ENCODE measurements at places on chromosomes 16 and 17.

DNA sequence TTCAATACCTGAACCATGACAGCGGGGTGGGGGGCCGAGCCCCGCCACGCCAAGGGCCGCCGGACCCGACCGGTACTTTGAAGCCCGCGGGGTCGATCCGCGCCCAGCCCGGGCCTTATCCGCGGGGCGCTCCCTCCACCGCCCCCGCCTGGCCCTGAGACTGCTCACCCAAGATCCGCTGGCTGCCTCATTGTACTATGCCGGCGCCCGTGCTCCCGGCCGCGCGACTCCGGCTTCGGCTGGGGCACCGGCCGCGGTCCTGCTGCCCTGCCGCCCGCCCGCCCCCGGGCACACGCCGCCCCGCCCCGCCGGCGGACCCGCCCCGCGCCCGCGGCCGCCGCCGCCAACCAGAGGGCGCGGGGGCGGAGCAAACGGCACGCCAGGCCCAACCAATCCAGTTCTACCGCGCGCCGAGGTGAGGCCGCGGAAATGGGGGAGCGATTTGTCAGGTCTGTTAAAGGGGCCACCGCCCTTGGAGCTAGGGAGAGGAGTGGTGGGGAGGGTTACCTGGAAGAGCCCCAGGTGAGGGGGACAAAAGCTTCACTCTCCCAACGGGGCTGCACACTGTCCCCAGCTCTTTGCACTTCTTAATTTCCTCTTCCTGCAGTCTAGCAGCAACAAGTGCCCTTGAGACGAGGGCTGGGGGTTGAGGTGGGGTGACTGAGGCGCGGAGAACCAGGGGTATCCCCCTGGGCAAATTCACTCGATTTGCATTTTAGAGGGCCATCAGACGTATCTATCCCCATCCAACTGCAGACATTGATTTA lies at the start of gene TEX2:
TEX2 (minus strand) TSS at position 261 of the 767 bp plus-strand sequence. CDS start 49,043 bp downstream, outside the sequence.
- DNase-seq = peak; percentile 85

DNA sequence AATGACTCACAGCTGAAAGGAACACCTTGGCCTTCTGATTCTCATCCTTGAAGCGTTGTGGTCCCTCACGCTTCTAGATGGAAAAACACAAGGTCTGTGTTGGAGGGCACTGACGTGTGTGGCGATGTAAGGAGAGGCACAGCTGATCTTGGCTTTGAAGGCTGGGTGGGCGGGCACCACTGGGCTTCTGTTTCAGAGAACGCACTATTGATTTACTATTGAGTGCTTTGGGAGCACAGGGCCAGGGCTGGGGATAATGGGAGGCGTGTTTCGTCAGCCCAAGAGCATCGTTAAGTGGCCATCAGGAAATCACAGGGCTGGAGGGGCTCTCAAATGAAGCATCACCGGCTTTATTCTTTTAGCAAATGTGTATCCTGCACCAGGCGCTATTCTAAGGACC lies 70.7 kb downstream of the CMIP start:
- DNase-seq = no peak

- no peak for DNase-seq
Measured at GRCh38 chr16:54453871-54454270, 167.3 kb upstream of the IRX3 start.

DNA sequence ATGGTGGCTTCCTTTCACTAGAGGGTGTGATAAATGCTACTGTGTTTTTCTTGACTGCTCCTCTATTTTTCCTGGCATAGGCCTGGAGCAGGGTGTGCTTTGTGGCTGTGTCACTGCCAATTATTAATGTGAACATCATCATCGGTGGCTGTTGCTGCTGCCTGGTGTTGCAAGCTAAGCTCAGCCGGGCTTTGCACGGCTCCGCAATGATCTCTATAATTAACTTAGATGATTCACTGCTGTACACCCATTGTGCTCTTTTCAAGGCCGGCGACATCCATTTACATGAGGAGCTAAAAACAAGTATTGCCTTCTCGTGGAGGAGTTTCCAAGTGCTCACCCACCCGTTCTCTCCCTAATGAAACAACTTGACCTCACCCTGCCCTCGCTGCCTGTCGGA lies 160.1 kb upstream of the IRX3 start:
- no peak for DNase-seq

- no peak for DNase-seq
Measured at GRCh38 chr17:65558683-65559460, 2.6 kb downstream of the AXIN2 start.

DNA sequence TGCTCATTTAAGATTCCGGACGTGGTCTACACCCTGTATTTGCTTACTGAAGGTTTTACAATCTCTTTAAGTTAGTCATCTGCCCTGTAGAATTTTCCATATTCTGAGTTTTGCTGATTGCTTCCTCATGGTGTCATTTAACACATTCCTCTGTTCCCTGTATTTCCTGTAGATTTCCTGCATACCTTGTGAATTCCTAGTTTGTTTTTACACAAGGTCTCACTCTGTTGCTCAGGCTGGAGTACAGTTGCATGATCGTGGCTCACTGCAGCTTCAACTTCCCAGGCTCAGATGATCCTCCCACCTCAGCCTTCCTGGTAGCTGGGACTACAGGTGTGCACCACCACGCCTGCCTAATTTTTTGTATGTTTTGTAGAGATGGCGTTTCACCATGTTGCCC lies 66.8 kb downstream of the CMIP start:
- no peak for DNase-seq

GRCh38 chr16:84449156-84450140 lies 55.0 kb downstream of the MEAK7 start:
- no peak for DNase-seq

DNA sequence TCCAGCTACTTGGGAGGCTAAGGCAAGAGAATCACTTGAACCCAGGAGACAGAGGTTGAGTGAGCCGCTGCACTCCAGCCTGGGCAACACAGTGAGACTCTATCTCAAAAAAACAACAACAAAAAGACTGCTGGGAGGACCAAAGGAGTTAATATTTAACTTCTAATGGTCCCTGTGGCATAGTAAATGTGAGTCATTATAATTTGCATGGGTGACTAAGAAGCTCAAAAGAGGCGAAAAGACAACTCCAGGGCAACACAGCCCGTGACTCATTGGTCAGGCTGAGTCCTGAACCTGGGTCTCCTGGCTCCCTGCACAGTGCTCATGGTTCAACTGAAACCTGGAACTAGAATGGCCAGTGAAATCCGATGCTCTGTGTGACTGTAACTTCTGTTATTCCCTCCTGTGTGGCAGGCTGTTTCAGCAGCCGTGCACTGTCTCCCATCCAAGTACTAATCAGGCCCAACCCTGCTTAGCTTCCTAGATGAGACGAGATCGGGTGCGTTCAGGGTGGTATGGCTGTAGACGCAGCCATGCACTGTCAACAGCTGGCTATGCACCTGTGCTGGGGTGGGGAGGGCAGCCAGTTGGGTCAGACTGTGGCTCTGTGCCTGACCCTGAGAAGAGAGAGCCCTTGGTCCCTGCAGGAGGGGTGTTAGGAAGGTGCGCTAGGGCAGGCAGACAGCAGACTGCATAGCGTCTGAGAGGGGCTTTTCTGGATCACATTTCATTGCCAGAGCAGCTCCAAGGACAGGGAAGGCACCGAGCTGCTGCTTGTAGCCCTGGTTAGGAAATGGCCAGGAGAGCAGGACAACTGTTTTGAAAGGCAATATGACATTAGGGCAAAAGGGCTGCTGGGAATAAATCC lies 14.5 kb upstream of the GPRC5C start:
- DNase-seq = no peak

- DNase-seq = no peak
Measured at GRCh38 chr17:61307905-61308886, 91.4 kb upstream of the TBX2 start.

- no peak for DNase-seq
Measured at GRCh38 chr17:5499476-5500231, 13.3 kb downstream of the MIS12 start.

GRCh38 chr17:21823090-21823489 lies 130.8 kb downstream of the KCNJ18 start:
- no peak for DNase-seq

DNA sequence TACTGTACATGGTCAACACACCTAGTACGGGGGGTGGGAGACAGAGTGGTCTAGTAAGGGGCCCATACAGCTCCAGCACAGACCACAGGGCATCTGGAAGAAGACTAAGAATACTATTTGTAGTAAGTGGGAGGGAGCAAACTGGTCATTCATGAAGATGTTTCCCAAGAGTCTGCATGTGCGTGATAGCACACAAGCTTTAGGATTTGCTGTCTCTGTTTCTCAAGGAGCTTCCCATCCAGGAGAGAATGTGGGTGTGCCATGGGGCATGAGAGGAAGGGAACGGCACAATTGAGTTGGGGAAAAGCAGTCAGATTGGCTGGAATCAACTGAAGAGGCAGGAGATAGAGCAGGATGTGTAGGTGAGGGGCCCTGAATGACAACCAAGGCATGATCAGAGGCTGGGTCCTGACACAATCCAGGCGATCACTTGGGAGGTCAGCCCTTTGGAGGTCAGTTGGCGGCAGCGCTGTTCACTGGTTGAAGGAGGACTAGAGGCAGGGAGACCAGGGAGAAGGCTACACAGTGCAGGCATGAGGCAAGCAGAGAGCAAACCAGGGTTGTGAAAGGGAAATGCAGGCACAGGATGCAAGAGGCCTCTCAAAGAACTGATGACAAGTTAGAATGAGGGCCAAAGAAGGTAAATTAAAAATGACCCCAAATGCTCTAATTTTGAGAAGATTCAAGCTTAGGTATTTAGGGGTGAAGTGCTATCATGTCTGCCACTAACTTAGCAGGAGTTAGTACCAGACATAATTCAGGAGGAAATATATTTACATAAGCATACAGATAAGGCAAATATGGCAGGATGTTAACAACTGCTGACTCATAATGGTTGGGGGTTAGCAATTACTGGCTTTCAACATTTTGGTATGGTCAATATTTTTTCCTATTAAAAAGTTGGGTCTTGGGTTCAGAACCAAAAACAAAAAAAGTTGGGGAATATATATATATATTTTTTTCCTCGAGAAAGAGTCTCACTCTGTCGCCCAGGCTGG lies 10.3 kb downstream of the UBE2O start:
- no peak for DNase-seq

DNA sequence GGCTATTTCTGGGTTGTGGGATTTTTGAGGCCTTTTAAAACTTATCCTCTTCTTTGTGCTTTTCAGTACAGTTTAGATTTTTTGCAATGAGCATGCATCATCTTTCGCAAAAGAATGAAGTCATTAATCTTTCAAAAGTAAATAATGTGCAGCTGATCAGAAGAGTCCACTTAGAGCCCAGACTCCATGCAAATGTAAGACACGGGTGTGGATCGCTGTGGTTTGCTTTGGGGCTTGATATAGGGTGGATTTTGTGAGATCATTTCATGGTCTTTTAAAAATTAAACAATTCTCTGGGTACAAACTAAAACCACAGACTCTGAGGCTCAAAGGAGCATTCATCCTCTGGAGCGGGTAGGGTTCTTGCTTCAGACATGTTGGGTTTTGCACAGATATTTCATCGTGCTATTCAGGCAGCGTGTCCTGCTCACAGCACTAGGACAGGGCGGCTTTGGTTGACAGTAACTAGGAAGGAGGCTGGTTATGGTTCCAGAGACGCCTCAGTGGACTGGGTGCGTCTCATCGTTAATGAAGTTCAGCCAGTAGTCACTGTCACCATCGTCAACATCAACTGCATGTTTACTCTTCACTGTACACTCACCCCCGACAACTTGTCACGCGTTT lies 129.4 kb upstream of the PLCG2 start:
- no peak for DNase-seq

DNA sequence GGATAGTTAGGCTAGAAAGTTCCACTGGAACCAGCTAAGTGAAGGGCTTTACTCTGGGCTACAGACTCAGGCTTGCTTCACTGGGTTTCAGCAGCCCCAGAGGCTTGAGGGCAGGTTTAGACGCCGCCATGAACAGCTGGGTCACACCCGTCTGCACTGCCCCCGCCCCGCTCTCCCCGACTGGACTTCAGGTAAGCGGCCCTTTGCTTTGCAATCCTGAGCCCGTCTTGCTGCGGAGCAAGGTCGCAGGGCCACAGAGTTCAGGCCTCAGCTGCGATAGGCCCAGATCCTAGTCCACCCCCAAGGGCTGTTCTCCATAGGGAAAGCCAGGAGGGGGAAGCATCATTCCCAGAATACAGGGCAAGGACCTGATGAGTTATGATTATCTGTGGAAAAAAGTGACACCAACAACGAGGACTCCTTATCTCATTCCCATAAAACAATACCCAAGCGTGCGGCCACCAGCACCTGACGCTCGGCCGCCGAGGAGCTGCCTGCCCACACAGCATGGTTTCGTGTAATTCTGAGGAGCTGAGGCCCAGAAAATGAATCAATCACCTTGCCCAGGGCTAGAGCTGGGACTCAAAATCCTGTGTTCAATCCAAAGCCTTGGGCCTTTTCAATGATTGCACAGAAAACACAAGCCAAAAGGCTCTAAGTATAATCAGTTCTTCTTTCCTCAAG lies 20.4 kb downstream of the MEAK7 start:
- no peak for DNase-seq

DNA sequence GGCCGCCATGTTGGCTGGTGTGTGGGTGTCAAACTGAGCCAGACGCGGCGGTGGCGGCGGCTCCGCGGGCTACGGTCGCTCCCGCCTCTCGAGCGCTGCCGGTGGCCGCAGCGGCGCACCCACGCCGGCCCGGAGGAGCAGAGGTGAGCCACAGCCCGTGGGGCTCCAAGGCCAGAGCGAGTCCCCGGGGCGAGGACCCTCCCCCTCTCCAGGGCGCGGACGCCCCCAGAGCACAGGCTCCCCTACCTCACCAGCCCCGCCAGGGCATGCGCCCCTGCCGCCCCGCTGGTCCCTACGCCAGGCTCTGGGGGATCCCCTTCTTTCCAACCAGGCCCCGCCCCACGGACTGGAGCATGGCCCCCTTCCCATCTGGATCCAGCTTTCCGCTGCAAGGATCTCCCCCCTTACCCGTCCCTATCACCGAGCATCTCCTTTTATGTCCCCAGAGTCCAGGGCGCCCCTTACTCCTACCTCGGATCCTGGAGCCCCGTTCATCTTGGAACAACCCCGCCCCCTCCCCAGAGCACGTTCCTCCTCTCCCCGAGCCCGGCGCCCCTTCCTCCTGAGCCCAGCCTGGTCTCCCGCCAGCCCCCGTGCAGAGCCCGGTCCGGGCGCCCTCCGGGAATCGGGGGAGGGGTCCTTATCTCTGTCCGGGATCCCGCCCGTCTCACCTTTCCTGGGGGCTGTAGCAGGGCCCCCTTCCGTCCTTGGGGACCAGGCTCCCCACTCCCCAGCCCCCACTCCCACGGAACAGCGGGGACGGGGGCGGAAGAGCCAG lies 412 bp downstream of the EPN2 start:
- peak; percentile 6 for DNase-seq

All from activated T-cell treated with anti-CD3 and anti-CD28 coated beads for 1 hour (primary cell).